ENCODE measurements at places on chromosomes 6 and 20.

GRCh38 chr6:42899871-42900270, 16.0 kb upstream of the PTCRA start:
- no peak for DNase-seq

- peak; percentile 40 for DNase-seq
Measured at GRCh38 chr20:2692036-2692885, at the start of gene EBF4. TSS of gene EBF4 (plus strand) at chr20:2692780. CDS start at chr20:2693646, 866 bp downstream.

GRCh38 chr6:72411872-72412708, 209.8 kb upstream of the KCNQ5 start:
- DNase-seq = peak; percentile 80

DNA sequence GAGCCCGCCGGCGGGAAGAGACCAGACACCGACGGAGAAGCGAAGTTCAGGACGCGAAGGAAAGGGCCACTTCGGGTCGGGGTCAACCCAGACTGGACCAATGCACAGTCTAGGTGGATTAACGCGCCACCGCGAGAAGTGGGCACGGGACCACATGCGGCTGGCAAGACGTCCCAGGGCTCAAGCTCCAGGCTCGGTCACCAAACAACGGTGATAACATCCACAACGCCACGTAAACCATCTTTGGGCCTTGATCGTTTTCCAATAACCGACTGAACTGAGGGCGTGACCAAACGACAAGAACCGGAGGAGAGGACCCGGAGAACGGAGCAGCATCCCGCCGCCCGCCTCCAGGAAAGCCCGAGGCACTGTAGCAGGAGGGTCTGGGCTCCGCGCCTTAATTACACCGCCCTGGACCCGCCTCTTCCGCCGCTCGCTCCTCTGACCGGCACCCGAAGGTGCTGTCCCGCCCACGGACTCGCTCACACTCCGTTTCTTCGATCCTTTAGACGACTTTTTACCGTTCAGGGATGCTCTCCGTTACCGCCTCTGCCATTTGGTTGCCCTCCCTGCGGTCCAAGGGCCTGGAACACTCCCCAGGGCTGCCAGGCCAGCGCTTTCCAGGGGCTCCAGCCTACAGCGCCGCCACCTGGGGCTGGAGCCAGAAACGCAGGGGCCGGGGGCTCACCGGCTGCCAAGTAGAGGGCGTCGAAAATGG, 44.1 kb downstream of the DPPA5 start:
- DNase-seq = peak; percentile 78

GRCh38 chr6:128932061-128932460, 49.1 kb downstream of the LAMA2 start:
- DNase-seq = no peak

- DNase-seq = no peak
Measured at GRCh38 chr6:41269716-41270115, 16.8 kb downstream of the TREM1 start.

GRCh38 chr6:45253453-45253852, 74.7 kb upstream of the RUNX2 start:
- no peak for DNase-seq

- DNase-seq = no peak
Measured at GRCh38 chr6:88952065-88952704, 11.2 kb downstream of the RNGTT start.

DNA sequence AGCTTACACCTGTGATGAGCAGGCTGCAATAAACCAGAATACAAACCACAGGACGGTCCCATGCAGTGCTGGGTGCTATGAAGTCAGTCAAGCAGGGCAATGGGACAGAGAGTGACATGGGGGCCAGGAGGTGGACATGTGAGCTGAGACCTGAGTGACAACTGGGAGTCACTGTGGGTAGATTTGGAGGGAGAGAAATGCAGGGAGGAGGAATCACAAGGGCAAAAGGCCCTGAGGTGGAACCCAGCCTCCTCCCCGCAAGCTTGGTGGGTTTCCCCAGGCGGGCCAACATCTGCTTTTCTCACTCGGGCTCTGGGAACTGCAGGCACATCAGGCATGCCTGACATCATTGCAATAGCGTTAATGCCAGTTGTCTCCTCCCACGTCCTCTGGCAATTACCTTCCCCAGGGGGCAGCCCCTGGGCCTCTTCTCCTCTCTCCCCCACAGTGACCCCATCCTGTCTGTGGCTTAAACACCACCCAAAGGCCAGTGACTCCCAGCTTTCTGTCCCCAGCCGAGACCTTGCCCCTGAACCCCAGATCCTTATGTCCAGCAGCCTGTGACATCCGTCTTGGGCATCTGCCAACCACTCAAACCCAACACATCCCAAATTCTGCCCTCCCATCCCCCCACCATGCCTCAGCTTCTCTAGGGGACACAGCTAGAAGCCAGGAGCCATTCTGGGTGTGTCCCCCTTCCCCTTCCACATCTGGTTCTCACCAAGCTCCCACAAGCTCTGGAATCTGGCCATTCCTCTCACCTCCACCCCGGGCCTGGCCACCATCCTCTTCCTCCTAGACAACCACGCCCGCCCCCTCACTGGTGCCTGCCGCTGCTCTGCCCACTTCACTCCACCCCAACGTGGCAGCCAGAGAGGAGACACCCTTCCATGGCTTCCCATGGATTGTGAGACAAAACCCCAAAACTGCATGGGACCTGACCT, 28.2 kb downstream of the PDRG1 start:
- peak; percentile 69 for DNase-seq

DNA sequence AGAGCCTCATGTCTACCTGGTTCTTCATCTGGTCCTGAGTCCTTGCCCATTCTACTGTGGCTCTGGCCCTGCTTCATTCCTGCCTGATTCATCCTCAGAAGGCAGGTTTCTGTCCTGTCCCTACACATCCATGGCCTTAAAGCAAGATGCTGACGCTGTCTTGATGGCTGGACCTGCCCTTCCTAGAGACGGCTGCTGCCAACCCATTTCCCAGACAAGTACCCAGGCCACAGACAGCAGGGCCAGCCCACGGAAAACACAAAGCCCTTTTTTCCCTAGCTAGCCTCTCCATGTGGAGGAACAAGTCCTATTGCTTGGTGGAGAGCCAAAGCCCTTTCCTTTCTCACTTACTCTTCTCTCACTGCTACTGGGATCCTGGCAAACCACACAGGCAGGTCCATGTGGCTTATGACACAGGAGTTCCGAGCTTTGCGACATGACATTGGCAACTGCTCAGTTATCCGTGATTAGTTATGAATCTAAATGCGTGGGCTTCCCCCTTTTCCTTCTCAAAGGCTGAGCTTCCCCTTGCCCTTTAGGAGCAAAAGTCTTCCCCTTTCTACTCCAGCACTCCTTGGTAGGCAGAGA, 72.9 kb downstream of the SLC22A3 start:
- no peak for DNase-seq

DNA sequence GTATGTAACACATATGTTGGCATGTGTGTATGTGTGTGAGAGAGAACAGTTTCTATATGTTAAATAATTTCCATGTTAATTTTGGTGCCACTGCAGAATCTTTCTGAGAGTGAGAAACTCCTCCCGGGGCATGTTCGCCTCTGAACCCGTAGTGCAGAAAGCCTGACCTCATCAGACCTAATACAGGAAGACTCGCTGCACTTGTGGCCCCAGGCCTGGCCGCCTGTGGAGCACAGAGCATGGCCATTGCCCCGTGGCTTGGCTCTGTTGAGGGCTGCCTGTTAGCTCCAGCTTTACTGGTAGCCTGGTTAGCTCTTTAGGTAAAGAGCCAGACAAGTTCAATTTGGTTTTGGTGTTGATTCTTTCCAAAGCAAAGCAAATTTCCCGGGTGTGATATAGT, 25.5 kb downstream of the FARS2 start:
- no peak for DNase-seq

- no peak for DNase-seq
Measured at GRCh38 chr20:37020636-37021035, 69.1 kb upstream of the SAMHD1 start.

- no peak for DNase-seq
Measured at GRCh38 chr6:170292111-170292406, 1.2 kb upstream of the DLL1 start.

DNA sequence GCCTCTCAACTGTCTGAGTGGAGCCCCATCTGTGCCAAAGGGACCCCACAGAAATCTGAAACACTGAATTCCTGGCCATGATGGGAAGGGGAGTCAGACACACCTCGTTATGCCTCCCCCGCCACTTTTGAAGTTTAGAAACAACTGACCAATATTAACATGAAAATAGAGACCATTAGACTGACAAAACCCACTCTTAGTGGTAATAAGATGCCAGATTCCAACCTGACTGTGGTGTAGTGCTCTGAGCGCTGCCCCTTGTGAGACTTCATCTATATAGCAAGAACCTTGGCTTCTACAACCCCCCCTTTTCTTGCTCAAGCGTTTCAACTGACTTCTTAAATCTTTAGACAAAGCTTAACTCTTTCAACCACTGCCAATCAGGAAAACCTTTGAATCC, 46.1 kb upstream of the UNC93A start:
- no peak for DNase-seq

- no peak for DNase-seq
Measured at GRCh38 chr6:40809627-40810026, 222.5 kb upstream of the LRFN2 start.

DNA sequence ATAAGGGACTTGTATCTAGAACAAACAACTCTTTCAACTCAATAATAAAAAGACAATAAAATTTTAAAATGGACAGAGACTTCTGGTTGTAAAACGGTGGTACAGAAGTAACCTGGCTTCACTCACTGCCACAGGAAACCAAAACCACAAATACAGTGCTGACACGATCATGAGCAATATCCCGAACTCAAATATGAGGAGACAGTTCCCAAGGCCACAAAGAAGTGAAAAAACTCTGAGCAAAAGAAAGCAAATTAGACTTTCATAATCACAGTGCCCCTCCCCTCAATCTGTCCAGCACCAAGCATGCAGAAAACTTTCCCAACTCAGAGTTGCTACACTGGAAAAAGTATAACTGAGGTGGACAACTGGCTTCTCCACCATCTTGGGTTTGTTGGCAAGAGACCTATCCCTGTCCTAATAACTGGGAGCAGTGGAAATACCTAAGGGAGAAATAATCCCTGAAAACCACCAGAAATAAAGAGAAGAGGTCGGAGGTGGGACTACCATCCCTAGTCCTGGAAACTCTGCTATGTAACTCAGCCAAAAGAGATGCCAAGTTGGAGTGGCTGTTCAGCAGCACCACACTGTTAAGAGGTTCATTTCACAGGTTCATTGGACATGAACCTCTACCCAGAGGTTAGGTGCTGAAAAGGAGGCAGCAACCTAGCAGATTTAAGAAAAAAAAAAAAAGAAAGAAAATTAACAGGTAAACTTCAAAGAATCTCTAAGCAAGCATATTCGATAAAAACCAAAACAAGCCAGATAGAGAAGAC, 55.5 kb downstream of the REV3L start:
- peak; percentile 54 for DNase-seq

DNA sequence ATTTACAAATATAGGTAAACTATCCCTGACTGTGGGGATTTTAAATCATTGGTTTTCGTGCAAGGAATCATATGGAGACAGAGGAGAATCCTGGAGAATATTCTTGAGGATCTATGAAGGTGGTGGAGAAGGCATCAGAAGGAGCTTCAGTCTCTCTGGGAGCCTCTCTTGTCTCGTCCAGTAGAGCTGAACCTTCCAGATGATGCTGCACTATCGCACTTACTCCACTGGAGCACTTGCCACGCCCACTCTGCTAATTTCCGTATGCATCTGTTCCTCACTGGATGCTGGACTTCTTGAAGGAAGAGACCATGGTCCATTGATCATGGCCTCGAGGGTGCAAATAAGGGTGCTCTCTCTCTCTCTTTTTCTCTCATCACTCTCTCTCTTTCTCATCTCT, 36.8 kb downstream of the C6orf118 start:
- no peak for DNase-seq

Data from activated CD8-positive, alpha-beta T cell treated with anti-CD3 and anti-CD28 coated beads for 36 hours (primary cell).